A549 treated with GW870086 at 1 μM for 4 hours (cell line): ENCODE measurements at places on chromosomes 13 and 19. TPM values are rescaled to one million over a fixed set of nuclear protein-coding genes. Genes with fewer than 3 reads are reported as not detected.

STARD13 gene
- total RNA-seq = 5.5 to 6.3 TPM (median 5.7 TPM) in 5 replicates

ILF3 gene
- total RNA-seq = 140 to 173 TPM (median 160 TPM) in 5 replicates

CFAP97D2 gene
- total RNA-seq = not detected in 5 replicates

ZNF112 gene
- 1.8 to 2.7 TPM (median 2.4 TPM) in 5 replicates for total RNA-seq

ATXN8OS gene
- total RNA-seq = not detected in 5 replicates

C1QTNF9 gene
- total RNA-seq = not detected in 5 replicates

COL5A3 gene
- 2.6 to 3.6 TPM (median 3.3 TPM) in 5 replicates for total RNA-seq

CEACAM20 gene
- total RNA-seq = 0.10 TPM in 1 of 5 replicates, not detected in the others

RXFP2 gene
- total RNA-seq = not detected in 5 replicates

SLC25A41 gene
- 0.10 to 0.17 TPM in 2 of 5 replicates, not detected in the others for total RNA-seq

CCL25 gene
- total RNA-seq = not detected in 5 replicates

FARSA gene
- total RNA-seq = 66.1 to 75.6 TPM (median 72.9 TPM) in 5 replicates

IGFL4 gene
- 0.29 to 0.82 TPM (median 0.36 TPM) in 5 replicates for total RNA-seq

GGN gene
- 0.25 to 0.56 TPM (median 0.28 TPM) in 5 replicates for total RNA-seq

PABPC3 gene
- 0.10 to 0.20 TPM (median 0.16 TPM) in 5 replicates for total RNA-seq

SERPINE3 gene
- total RNA-seq = not detected in 5 replicates

LGALS7 gene
- 1.3 TPM in 1 of 5 replicates, not detected in the others for total RNA-seq

GDF15 gene
- 20.9 to 43.1 TPM (median 31.3 TPM) in 5 replicates for total RNA-seq

CABP5 gene
- not detected in 5 replicates for total RNA-seq

FXYD5 gene
- 193 to 218 TPM (median 210 TPM) in 5 replicates for total RNA-seq

LMTK3 gene
- total RNA-seq = 3.0 to 6.3 TPM (median 5.3 TPM) in 5 replicates

AP3D1 gene
- total RNA-seq = 66.4 to 83.3 TPM (median 81.8 TPM) in 5 replicates

GRIN3B gene
- total RNA-seq = 1.8 to 3.2 TPM (median 2.6 TPM) in 5 replicates

CLDN10 gene
- 0.14 to 0.37 TPM (median 0.28 TPM) in 4 of 5 replicates, not detected in the other for total RNA-seq

ZIM2 gene
- total RNA-seq = not detected in 5 replicates

SELENOV gene
- not detected in 5 replicates for total RNA-seq

WTIP gene
- 23.8 to 35.3 TPM (median 30.1 TPM) in 5 replicates for total RNA-seq

DIAPH3 gene
- 6.4 to 9.1 TPM (median 7.9 TPM) in 5 replicates for total RNA-seq

KLK10 gene
- total RNA-seq = 0.32 to 0.98 TPM (median 0.45 TPM) in 5 replicates

IFNL4 gene
- not detected in 5 replicates for total RNA-seq

TM9SF2 gene
- 50.3 to 64.3 TPM (median 62.1 TPM) in 5 replicates for total RNA-seq

ZNF850 gene
- total RNA-seq = 0.27 to 1.0 TPM (median 0.47 TPM) in 5 replicates

FGF9 gene
- not detected in 5 replicates for total RNA-seq

ZNF541 gene
- total RNA-seq = not detected in 5 replicates

ERICH6B gene
- total RNA-seq = not detected in 5 replicates

NXNL1 gene
- total RNA-seq = not detected in 5 replicates

SHISA7 gene
- total RNA-seq = not detected in 5 replicates

ZNF534 gene
- not detected in 5 replicates for total RNA-seq

ZNF880 gene
- 0.73 to 1.2 TPM (median 0.97 TPM) in 5 replicates for total RNA-seq

TEX26 gene
- total RNA-seq = not detected in 5 replicates

LRP3 gene
- total RNA-seq = 35.0 to 57.4 TPM (median 49.2 TPM) in 5 replicates

USHBP1 gene
- not detected in 5 replicates for total RNA-seq

LILRB4 gene
- total RNA-seq = not detected in 5 replicates

FGF14 gene
- not detected in 5 replicates for total RNA-seq

GIPC1 gene
- total RNA-seq = 94.0 to 148 TPM (median 141 TPM) in 5 replicates
